Astrocyte of the hippocampus (primary cell): ENCODE measurements at places on chromosomes 7 and 10.

DNA sequence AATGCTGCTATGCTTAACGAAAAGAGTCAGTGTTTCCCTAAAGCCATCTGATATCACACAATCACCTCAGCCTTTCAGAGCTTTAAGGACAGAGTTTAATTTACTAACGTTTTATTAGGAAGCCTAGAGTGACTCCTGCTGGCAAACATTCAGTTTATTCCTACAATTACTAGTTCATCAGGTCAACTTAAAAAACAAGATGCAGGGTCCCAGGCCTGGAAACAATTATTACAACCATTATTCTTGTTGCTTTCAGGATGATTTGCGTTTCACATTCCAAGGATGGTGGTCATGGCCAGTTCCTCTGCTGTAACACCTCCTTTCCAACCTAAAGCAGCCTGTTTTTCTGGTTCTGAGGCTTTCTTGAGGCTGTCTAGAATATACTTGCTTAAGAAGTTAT lies 1.5 kb upstream of the FAM53B start:
- DNase-seq: peak; percentile 59

DNA sequence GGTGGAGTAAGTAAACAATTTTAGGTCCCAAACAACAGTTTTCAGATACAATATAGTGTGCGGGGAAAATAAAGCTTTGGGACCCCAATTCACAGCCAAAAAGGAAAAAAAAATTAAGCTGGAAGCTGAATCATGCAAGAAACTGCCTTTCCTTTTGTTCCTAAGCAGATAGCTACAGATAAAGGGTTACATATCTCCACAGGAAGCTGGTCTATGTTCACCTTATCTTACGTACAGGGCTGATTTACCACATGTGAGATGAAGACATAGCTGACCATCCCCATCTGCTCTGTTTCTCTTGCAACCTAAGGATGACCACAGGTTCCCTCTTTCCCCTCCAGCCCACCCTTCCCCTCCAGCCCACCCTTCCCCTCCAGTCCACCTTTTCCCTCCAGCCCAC lies 14.2 kb upstream of the PFKP start:
- no peak for DNase-seq

GRCh38 chr7:2953588-2954407 lies 89.9 kb downstream of the CARD11 start:
- no peak for DNase-seq

GRCh38 chr7:335358-336148 lies 45.6 kb downstream of the FOXL3 start:
- no peak for DNase-seq

- DNase-seq: no peak
Observed at GRCh38 chr7:20190560-20191390, 26.4 kb downstream of the MACC1 start.

DNA sequence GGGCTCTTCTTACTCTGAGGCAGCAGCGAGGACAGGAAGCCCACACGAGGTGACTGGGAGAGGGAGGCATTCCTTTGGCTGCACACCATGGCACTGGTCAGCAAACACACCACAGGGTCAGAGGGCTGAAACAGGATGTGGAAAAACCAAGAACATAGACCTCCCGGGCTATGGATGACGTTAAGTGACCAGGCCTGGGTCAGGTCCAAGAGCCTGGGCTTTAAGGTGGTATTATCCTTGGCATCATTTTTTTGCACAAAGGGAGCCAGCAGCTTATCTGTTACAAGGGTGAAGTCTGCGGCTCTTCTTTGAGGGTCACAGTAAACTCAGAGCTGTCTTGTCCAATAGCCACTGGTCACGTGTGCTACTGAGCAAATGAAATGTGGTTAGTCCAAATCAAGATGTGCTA lies 7.0 kb downstream of the WDR91 start:
- DNase-seq: peak; percentile 78

DNA sequence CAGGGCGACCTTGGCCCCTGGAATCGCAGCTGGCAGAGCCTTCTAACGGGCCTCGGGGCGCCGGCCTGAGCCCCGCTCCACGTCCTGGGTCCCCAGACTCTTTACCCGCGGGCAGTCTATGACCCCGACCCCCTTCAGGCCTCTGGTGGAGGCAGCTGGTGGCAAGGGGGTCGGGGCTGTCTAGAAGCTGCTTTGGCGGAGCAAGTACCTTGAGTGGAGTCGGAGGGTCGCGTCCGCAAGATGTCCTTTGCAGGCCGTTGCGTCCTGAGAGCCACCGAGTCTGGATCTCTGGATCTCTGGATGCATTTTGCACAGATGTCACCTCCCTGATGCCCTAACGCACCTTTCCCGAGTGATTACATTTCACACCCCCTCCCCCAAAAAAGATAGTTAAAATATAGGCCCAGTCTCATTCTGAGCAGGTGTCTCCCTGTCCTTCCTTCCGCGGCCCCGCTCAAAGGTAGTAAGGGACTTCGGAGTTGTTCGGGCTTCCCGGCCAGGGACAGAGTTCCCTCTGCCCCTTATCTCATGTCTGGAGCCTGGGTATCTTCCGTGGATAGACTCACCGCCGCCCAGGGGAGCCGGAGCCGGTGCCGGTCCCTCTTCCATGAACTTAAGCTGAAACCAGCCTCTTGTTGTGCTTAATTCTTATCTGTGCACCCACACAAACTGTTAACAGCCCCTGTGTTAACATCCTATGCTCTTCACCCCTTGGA lies 457 bp downstream of the ACADSB start:
- peak; percentile 28 for DNase-seq

GRCh38 chr10:129046962-129047361 lies 420.1 kb upstream of the MGMT start:
- no peak for DNase-seq

- peak; percentile 86 for DNase-seq
Observed at GRCh38 chr10:25142116-25142864, 32.5 kb upstream of the GPR158 start.

- DNase-seq: no peak
Observed at GRCh38 chr10:15461353-15462108, 90.4 kb upstream of the FAM171A1 start.

GRCh38 chr7:129949292-129950133 lies 3.2 kb downstream of the UBE2H start:
- DNase-seq: peak; percentile 78

GRCh38 chr7:157124690-157125089 lies 14.0 kb upstream of the UBE3C start:
- DNase-seq: no peak

GRCh38 chr10:108591417-108591816 lies 1331.9 kb downstream of the XPNPEP1 start:
- no peak for DNase-seq

GRCh38 chr10:133391249-133391635 lies 2.7 kb upstream of the MTG1 start:
- no peak for DNase-seq

DNA sequence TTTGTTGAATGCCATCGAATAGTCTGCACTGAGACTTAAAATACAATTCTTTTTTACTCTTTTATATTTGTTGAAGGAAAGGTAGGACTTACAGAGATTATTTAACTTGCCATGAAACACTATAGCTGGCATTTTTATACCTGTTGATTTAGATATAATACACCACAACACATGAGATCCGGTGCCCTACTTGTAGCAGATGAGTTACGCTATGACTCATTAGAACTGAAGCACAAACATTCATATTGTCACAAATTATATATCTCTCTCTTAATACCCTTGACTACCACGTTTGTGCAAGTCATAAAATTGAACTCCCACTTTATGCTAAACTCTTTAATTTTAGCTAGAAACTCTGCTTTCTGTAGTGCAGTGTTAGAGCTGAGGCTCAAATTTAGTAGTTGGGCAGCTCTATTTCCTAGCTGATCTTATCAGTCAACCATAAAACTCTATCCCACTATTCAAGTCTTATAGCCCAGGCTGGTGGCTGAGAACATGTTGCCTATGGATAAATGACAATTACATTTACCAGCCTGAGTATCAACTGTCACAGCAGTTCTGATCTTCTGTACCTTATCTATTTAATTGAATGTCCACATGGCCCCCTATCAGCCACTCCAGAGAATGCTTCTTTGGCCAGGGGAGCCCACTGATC lies 137.4 kb upstream of the SEMA3D start:
- DNase-seq: no peak

- no peak for DNase-seq
Observed at GRCh38 chr10:79206300-79207095, 137.7 kb downstream of the ZMIZ1 start.

- DNase-seq: no peak
Observed at GRCh38 chr7:33685503-33685902, 219.8 kb upstream of the BMPER start.

DNA sequence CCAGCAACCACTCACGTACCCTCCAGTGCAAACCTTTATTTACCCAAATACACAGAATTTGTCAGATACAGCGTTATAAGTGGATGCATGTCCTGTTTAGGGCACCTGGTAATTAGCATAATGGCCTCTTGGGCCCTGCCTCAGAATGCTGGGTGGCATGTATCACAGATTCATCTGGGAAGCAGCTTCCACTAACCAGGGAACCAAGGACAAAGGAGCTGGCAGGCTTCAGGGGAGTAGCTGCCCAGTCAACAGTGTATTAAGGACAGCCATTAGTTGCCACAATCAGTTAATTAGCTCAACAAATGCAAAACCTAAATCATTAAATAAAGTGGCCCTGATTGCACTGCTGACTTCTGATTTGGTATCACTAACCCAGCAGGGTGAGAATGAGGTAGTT lies 105.7 kb downstream of the RAPGEF5 start:
- no peak for DNase-seq

DNA sequence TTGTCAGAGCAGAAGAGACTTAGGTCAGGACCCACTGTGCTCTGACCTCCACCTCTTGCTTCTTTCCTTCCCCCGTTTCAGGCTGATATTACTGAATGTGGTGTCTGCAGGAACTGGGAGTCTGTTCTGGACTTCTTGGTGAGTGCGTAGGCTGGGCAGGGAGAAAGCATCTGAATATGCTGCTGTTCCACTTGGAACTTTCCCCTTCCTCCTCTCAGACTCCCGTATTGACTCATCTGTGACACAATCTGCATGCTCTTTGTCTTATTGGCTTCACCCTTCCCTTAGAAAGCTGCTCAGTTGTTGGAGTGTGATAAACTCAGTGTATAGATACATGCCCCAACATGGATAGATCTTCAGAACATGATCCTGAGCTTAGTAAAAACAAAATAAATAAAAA lies 137.6 kb upstream of the HABP2 start:
- no peak for DNase-seq

- peak; percentile 86 for DNase-seq
Observed at GRCh38 chr10:13961097-13961496, 369.6 kb downstream of the FRMD4A start.

DNA sequence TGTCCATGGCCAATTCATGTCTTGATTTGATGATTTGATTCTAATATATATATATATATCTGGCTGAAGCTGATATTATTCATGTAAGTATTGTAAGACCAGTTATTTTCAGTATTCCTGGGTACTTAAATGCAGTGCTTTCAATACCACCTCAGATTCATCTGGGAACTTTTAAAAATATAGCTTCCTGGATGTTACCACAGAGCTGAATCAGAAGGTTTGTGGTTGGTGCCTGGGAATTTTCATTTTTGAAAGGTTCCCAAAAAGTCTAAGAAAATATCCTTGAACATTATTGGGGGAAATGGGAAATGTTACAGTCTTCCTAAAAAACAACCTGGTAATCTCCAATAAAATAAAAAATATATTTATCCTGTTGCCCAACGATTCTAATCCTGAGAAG lies 10.7 kb upstream of the PPP3CB start:
- peak; percentile 19 for DNase-seq

- no peak for DNase-seq
Observed at GRCh38 chr7:27207348-27207985, 7.6 kb upstream of the HOXA13 start.
